ENCODE measurements at places on chromosomes 2 and 18.

DNA sequence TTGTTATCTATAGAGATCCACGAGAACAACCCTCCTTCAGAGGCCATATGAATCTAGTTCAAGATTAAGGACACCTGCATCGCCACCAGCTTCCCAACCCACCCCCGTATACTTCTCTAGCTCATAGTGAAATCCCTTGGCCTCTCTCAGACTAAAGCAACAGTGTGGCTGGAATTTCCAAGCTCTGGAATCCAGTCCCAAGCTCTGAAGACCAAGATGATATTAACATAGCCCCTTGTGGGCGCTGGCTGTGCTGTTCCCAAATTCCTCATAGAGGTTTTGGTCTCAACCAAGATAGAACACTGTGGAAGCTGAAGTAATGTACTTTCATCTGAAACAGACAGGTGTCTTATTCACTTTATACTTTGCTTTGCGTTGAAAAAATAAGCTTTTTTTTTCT is 139.6 kb downstream of the MAP2 start:
- no peak for DNase-seq

GRCh38 chr2:121710470-121711170 is 26.1 kb downstream of the NIFK start:
- no peak for DNase-seq

GRCh38 chr2:176246331-176246730 is 22.9 kb upstream of the MTX2 start:
- no peak for DNase-seq

DNA sequence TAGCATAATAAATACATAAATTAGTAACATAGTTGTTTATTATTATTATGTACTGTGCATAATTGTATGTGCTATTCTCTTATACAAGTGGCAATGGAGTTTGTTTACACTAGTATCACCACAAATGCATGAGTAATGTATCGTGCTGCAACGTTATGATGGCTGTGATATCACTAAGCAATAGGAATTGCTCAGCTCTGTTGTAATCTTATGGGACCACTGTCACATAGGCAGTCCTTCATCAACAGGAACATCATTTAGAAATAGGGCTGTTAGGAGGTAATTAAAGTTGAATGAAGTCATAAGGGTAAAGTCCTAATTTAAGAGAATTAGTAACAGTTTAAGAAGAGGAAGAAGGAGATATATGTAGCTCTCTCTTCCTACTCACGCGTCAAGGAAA is 33.8 kb downstream of the TEX51 start:
- DNase-seq: no peak

- peak; percentile 19 for DNase-seq
Measured at GRCh38 chr2:218323526-218324472, 31.5 kb upstream of the TMBIM1 start.

DNA sequence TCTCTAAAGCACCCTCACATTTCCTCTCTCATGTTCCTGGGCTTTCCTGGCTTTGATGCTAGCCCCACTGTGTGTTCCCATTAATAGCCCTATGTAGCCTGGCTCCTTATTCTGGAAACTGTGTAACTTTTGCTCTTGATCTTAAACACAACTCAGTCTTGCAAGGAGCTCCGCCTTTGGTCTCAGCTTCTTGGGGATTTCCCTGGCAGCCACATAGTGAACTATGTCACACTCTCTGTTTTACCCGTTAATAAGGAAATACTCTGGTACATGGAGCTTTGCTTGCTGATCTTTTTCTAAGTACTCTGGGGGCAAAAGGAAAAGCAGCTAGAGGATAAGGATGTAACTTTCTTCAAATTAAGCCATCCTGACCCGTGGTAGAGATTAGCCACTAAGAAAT is 259.3 kb downstream of the NEDD4L start:
- DNase-seq: no peak

GRCh38 chr2:159788253-159788652 is 9.8 kb downstream of the CD302 start:
- DNase-seq: no peak

DNA sequence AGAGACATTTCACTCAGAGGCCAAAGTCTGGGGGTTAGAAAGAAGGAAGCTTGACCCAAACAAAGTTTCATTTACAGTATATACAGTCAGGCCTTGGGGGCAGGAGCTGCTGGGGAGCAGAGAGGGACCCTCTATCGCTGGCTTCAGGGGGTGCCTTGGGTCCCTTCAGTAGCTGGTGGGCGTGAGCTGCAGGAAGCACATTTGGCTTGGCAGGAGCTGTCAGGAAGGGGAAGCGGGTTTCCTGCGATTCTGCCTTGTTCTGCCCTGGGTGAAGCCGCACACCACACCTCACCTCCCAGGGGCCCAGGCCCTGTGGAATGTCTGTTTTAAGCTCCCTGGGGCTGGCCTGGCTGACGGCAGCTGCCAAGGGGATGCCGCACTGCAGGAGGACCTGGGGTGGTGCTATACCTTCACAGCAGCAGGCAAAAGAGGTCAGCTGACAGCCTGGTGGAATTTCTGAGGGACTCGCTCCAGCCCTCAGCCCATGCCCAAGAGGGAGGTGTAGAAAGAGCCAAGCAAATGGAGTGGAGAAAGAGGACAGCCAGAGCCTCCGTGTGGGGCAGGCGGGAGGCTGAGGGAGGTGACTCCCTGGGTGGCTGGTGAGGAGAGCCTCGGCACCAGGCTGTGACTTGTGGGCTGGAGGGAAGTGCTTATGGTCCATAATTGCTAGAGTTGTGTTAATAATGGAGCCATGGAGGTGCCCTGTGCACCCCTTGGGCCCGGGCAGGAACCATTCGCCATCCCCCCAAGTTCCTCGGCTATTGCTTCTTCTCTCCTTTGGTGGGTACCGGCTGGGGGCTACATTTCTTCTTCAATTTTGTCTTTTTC is 43.9 kb downstream of the PSD4 start:
- DNase-seq: no peak

GRCh38 chr2:18247282-18248110 is 313.0 kb downstream of the RDH14 start:
- no peak for DNase-seq

- no peak for DNase-seq
Measured at GRCh38 chr2:41913311-41913710, 134.5 kb upstream of the PKDCC start.

- DNase-seq: no peak
Measured at GRCh38 chr2:202113571-202114142, 40.6 kb downstream of the KIAA2012 start.

DNA sequence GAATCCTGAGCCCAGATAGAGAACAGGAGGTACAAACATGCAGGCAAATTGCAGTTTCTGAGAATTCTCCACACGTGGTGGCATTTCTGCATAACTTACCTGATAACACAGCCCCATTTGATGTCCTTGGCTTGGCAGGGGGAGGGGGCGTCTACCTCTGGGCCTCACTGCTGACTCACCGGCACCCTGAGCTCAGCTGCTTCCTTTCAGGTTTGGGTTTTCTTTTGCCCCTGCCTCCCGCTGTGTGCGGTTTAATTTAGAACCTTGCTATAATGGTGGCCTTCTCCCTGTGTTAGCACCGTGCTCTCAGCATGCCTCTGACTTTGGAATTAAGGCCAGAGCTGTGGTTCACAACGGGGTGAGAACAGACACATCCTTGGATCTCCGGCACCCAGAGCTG is 4.4 kb downstream of the CTIF start:
- peak; percentile 64 for DNase-seq

- DNase-seq: no peak
Measured at GRCh38 chr2:88053934-88054781, 1.4 kb downstream of the KRCC1 start.

DNA sequence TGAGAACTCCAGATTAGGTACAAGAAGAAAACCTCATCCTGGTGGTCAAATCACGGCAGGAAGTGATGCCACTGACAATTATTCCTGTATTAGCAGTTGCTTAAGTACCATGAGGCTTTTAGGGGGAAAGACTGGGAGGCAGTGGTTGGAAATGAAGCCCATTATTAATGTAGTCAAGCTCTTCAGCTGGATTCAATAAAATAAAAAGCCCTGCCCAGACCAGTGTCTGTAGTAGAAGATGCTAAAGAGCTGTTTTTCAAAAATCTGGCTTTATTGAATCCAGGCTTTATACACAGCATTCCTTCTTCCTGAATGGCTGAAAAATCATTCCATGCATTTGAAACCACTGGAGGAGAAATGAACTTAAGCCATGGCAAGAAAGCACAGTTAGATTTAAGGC is 155.2 kb downstream of the BCL2 start:
- DNase-seq: no peak

GRCh38 chr18:59735269-59735860 is 38.1 kb upstream of the CCBE1 start:
- DNase-seq: no peak

GRCh38 chr2:141062031-141062430 is 1068.8 kb downstream of the LRP1B start:
- DNase-seq: no peak

GRCh38 chr2:48279344-48280090 is 250.4 kb upstream of the STON1 start:
- DNase-seq: peak; percentile 97

- DNase-seq: no peak
Measured at GRCh38 chr18:13288509-13289133, 70.1 kb downstream of the LDLRAD4 start.

GRCh38 chr2:5685225-5685624 is 7.0 kb upstream of the SOX11 start:
- peak; percentile 33 for DNase-seq

DNA sequence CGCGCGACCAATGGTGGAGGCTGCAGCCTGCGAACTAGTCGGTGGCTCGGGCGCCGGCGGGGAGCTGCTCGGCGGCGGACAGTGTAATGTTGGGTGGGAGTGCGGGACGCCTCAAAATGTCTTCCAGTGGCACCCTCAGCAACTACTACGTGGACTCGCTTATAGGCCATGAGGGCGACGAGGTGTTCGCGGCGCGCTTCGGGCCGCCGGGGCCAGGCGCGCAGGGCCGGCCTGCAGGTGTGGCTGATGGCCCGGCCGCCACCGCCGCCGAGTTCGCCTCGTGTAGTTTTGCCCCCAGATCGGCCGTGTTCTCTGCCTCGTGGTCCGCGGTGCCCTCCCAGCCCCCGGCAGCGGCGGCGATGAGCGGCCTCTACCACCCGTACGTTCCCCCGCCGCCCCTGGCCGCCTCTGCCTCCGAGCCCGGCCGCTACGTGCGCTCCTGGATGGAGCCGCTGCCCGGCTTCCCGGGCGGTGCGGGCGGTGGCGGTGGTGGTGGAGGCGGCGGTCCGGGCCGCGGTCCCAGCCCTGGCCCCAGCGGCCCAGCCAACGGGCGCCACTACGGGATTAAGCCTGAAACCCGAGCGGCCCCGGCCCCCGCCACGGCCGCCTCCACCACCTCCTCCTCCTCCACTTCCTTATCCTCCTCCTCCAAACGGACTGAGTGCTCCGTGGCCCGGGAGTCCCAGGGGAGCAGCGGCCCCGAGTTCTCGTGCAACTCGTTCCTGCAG is at the start of gene HOXD9:
HOXD9 (plus strand) TSS at position 37 of the 728 bp plus-strand sequence; CDS start at position 87, 50 bp downstream.
- DNase-seq: no peak

DNA sequence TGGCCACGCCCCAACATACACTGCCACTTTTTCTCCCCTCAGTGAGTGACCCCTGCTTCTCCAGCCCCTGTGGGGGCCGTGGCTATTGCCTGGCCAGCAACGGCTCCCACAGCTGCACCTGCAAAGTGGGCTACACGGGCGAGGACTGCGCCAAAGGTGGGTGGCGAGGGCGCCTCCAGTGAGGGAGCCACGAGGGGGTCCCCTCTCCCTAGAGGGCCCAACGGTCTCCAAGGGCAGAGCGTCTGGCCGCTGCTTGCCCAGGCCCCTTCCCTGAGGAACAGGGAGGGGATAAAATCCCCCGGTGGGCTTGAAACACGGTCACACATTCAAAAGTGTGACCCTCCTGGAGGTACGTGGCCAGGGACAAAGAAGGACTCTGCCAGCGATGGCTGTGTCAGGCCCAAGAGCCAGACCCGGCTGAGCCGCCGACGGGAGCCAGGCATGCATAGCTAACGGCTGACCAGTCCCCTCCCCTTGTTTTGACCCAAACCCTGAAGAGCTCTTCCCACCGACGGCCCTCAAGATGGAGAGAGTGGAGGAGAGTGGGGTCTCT is 37.2 kb downstream of the MTERF4 start:
- no peak for DNase-seq

- DNase-seq: no peak
Measured at GRCh38 chr2:51410331-51410730, 378.4 kb upstream of the NRXN1 start.

GRCh38 chr2:85447222-85447585 is 28.7 kb downstream of the SH2D6 start:
- no peak for DNase-seq

GRCh38 chr2:219645631-219646527 is 18.4 kb downstream of the SLC4A3 start:
- DNase-seq: no peak

- DNase-seq: no peak
Measured at GRCh38 chr2:1483551-1483950, 70.3 kb downstream of the TPO start.

DNA sequence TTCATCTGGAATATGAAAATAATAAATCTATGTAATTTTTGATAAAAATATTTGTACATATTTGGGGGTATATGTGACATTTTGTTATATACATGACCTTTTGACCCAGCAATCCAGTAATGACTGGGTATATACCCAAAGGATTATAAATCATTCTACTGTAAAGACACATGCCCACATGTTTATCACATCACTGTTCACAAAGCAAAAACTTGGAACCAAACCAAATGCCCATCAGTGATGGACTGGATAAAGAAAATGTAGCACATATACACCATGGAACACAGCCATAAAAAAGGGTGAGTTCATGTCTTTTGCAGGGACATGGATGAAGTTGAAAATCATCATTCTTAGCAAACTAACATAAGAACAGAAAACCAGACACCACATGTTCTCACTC is 472.1 kb upstream of the DDX18 start:
- no peak for DNase-seq

GRCh38 chr2:174572556-174572955 is 25.0 kb downstream of the WIPF1 start:
- no peak for DNase-seq

- DNase-seq: no peak
Measured at GRCh38 chr2:30987566-30987965, 150.7 kb downstream of the GALNT14 start.

GRCh38 chr2:177783835-177784744 is 288.5 kb downstream of the PDE11A start:
- DNase-seq: no peak

DNA sequence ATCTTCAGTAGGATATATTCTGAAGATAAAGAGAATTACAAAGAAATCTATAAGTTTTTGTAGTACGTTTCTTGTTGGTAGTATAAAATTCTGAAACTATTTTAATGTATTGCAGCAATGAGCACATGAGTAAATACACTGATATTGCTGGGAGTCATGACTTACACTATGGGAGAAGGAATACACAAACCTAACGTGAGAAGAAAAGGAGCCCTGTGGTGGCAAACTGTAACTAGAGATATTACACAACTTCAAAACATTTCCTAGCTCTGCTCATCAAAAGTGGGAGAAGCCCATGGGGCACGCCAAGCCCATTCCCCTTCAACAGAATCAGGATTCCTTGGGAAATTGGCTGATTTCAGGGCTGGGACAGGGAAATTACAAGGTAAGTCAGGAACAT is 20.5 kb downstream of the SPIRE1 start:
- no peak for DNase-seq
